ENCODE measurements at places on chromosomes 12 and 14.
A peak's percentile ranks its signal among the peaks of the same experiment; 100 is the strongest.

GRCh38 chr14:38256533-38256840 is 594 bp upstream of the CLEC14A start:
- DNase-seq, result no peak

DNA sequence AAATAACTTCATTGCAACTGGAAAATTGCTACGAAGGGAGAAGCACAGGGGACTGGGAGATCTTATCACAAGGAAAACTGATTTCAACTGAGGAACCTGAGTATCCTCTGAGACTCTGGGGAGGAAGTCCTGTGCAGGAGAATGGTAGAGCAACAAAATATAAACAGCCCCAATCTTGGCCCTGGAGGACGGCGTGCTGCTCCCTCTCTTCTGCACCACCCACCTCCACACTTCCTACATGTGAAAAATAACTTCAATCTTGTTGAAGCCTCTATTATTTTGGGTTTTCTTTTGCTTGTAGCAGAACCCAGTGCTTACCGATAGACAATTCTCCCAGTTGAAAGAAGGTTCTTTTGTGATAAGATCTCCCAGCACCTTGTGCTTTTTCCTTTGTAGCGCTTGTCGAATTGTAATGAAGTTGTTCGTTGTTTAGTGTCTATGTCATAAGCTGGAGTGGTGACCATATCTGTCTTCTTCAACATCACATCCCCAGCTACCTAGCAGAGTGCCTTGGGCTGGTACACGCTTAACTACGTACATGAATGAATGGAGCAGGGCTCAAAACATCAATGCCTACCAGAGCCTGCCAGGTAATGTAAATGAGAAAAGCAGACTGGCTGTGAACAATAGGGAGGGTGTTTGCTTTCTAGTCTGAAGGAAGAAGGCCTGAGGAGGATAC is 2.8 kb upstream of the CD4 start:
- peak; percentile 44 for DNase-seq

DNA sequence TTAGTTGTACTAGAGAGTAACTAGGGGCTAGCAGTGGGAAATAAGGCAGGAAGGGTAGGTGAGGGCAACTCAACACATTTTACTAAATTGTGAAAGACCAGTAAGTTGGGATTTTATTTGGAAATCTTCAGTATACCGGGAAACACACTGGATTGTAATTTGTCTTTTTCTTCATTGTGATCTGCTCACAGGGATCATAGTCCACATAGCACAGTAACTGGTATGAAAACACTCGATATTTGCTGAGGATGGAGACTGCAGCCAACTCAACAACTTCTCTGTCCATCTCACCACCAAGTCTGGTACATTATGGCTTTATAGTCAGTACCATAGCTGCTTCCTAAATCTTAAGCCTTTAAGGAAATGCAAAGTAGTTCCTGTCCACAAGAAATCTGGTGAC is 2.5 kb downstream of the SLIRP start:
- no peak for DNase-seq

DNA sequence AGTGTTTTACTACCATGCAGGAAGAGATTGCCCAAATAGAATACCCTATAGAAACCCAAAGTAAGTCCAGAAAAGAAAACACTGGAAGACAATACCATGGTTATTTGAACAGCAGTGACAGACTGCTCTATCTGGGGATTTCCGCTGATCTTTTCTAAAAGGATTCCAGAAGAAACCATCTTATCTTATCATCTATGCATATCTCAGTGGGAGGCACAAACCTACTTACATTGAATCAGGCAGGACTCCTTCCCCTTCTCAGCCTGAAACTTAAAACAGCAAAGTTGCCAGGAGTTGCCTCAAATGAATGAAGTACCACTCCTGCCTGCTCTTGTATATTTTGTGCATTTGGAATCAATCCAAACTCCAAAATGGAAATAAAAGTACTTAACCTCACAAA is 56.7 kb upstream of the NR2C1 start:
- no peak for DNase-seq

DNA sequence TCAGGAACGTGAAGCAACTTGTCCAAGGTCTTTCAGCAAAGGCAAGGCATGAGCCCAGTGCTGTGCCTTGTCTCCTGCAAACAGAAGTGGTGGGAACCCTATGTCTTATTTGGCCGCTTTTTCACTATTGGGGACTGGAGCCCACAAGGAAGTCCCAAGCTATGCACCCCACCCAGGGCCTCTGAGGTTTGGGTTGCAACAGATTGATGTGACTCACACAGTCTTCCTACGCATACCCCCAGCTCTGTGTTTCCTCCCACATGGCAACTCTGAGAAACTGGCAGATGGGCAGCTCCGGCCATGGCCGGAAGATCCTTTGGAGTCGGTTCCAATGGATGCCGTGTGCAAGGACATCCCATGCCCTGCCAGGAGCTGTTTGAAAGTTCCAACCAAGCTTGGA is 28.3 kb upstream of the CMKLR1 start:
- no peak for DNase-seq

DNA sequence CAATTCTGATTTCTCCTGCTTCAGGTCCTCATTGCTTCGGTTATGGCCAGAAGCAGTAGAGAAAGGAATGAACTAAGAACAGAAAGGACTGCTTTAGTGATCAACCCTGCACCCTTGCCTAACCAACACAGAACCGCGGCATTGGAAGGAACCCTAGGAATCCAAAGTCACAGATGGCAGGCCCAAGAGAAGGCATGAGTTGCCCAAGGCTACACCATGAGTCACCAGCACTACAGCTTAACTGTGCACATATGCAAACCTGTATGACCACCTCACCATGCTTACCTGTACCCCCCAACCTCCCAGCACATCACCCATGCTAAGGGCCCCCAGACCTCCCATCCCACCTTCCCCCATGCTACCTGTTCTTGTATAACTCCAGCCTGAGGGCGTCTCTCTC is 25.9 kb upstream of the BLTP3B start:
- DNase-seq, result no peak

- no peak for DNase-seq
Measured at GRCh38 chr14:22820731-22821130, 5.5 kb upstream of the SLC7A7 start.

- no peak for DNase-seq
Measured at GRCh38 chr12:20268121-20268732, 100.1 kb upstream of the PDE3A start.

DNA sequence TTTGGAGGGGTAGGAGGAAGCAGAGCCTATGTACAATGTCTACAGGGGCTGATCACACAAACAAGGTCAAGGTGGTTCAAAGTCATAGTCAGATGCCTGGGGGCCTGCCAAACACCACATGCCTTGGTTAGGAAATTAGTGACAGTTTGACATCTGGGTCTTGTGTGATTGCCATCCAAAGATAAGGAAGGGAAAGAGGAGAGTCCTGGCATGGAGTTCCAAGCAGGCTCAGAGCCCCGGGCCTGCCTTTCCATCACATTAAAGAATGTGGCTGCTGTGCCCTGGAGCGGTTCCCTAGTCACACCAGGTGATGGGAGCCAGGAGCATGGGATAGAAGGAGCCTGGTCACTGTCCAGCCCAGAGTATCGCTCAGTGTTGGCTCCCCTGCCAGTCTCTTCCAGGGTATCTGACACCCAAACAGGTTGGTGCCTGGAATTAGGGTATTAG is 53.6 kb upstream of the BCL2L14 start:
- DNase-seq, result no peak

DNA sequence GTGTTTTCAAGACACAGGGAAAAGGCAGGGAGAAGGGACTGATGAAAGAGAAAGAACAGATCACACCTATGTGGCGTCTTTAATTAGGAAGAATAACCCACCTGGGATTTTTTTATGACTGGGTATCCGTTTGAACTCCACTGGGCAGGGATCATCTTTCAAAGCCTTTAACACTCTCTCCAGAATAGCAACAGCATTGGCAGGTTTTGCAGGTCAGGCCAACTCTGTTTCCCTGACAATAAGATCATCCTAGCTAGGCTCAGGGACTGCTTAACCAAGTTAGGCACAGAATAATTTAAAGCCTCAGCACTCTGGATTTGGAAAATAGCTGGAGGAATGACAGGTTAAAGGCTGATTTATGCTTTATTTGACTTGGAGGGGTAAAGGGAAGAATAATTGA is 117.6 kb downstream of the SUDS3 start:
- no peak for DNase-seq

DNA sequence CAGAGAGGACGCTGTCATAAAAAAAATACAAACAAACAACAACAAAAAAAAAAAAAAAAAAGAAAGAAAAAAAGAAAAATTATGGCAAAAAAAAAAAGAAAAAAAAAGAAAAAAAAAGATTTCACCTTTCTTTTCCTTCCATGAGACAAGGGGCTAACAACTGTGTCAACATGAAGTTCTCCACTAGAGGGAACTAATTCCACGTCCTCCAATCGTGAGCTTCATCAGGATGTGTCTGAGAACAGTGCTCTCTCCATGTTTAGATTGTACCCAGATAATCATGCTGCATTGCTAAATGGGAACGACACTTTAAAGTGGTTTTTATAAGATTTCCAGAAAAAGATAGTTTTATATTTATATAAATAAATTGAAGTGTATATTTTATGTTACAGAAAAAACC is 96.2 kb upstream of the PTPRB start:
- peak; percentile 40 for DNase-seq

GRCh38 chr12:132449565-132450417 is 40.2 kb upstream of the FBRSL1 start:
- DNase-seq, result peak; percentile 31

GRCh38 chr12:14883686-14884085 is 2.0 kb downstream of the MGP start:
- no peak for DNase-seq

GRCh38 chr14:99947695-99948094 is 117.5 kb upstream of the EVL start:
- no peak for DNase-seq

DNA sequence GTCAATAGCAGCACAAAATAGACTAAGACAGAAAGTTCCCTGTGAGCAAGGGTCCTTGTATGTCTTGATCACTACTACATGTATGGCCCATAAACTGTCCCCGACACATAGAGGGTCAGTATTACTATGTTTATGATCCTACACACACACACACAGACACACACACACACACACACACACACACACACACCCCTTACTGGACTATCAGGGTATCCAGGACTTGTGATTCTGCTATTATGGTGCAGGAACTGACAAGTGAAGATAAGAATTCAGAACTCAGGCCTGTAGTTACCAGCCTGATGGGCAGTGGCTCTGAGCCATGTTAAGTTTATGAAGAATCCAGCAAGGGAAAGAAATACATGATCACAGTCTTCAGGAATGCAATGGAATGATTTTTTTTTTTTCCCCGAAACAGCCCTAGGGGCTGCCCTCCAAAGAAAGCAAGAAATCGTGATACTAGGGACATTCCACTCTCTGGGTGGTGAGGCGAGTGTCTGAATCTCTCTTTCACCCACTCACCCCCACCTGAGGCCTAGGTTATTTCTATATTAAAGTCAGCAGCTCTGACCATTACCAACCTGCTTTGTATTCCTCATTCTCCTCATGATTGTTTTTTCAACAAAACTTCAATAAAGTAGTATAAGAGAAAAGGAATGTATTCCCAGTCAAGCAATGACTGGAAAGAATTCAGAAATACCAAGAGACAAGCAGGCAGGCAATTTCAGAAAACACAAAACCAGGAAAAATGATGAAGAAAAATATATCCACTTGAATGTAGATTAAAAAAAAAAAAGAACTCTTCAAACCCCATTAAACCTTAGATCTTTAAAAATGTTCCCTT is 105.8 kb downstream of the AVPR1A start:
- DNase-seq, result no peak

GRCh38 chr12:128613837-128614590 is 209.7 kb downstream of the SLC15A4 start:
- no peak for DNase-seq

DNA sequence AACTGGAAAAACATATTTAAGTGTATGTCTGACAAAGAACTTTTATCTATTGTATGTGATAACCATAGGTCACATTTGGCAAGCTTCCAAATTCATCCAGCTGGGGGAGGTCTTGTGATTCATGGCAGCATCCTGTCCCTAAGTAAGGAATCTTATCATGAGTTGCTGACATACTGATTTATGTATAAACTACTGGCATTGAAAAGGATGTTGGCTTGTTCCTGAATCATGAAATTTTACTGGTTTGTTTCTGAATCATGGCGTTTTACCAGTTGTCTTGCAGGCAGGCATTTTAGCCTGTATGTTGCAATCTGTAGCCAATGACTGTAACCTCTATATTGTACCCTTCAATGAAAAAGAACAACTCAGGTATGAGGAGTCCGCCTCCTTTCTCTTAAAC is 244.8 kb downstream of the IPO8 start:
- no peak for DNase-seq

DNA sequence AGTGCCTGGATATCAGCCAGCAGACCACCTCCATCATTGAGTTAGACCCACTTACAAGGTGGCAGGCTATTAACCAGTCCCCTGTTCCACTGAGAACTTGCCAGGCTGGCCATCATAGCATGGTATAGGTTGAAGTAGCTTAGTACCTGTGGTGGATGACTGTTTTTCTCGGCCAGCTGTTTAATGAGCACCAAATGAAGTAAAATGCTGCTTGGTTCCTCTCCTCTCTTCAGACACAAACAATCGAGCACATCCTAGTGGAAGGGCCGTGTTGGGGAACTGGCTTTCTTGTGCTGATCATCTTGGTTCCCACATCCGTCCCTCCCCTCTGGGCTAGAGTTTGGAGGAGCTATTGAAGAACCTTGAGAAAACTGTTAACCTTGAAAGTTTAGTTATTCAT is 486.2 kb downstream of the RAD51B start:
- DNase-seq, result no peak

DNA sequence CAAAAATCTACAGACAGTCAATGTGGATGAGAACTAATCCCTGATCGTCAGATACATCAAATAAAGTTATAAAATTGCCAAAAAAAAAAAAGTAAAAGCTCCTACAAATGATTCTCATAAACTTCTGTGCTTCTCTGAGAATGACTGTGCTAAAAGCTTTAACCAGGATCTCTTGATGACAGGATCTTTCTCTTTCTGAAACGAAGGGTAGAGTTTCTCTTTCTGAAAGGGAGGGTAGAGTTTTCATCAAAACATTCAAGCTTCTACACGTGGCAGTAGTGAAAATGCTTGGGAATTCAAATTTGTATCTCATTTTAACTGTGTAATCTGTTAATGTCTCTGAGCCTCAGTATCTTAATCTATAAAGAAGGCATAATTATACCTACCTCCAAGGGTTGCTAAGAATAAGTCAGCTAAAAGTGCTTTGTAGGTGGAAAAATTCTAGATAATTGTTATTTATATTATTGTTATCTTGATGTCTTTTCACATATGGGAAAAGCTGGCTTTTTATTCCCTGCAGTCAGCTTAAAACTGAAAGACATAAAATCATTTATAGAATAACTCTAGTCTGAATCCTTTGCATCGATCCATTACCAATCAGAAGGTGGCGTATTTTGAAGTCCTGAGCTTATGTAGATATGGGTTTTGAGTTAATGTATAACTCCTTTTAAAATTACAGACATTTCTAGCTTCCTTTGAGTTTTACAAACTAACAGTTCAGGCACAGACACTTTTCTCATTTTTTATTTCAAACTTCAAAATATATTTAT is 157.4 kb downstream of the DACT1 start:
- no peak for DNase-seq

GRCh38 chr12:80877721-80878265 is 59.9 kb downstream of the LIN7A start:
- DNase-seq, result no peak

Data from CD4-positive, alpha-beta T cell treated with Interleukin-17A for 1 hour (primary cell).